ENCODE measurements at places on chromosomes 7 and 10.

DNA sequence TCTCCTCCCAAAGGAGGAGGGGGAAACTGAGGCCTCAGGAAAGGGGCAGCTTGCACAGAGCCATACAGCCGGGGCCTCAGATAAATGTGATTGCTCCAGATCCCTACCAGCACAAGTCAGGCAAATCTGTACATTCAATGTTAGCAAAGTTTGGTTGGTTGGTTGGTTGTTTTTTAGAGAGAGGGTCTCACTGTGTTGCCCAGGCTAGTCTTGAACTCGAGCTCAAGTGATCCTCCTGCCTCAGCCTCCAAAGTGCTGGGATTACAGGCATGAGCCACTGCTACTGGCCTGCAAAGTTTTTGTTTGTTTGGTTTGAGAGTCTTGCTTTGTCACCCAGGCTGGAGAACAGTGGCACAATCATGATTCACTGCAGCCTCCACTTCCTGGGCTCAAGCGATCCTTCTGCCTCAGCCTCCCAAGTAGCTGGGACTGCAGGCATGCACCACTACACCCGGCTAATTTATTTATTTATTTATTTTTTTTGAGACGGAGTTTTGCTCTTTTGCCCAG lies 30.0 kb upstream of the TNRC18 start:
- DNase-seq, result no peak

GRCh38 chr7:156080596-156080995 lies 268.3 kb upstream of the SHH start:
- DNase-seq, result no peak

DNA sequence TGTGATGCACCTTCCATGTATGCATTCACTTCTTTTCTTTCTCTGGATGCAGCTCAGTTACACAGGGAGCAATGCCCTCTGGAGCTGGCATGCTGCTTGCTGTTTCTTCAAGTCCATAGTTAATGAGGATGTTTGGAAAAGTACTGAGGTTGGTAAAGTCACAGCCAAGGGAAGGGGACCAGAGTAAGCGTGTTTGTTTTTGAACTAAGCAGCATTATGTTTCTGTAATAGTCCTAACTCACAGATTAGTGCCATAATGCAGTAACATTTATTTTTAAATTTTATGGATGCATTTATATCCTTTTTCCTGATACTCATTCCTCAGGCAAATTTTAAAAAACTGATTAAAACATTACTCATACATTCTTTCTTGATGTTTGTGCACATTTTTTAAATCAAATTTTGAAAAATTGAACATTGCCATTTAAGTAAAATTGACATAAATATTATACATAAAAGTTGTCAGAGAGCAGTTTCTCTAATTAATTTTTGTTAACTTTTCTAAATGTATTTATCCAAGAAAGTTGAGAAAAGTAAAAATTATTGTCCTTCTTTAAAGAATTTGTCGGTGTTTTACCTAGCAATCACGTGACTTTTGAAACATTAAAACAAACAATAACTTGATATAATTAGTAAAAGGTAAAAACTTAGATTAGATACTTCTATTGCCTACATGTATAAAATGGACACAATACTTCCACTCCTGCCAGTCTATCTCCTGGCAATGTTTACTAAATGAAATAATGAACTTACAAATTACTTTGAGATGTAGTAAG lies 659.6 kb upstream of the ANKRD30A start:
- no peak for DNase-seq

GRCh38 chr10:100528123-100528886 lies 1.4 kb downstream of the NDUFB8 start:
- DNase-seq, result no peak

DNA sequence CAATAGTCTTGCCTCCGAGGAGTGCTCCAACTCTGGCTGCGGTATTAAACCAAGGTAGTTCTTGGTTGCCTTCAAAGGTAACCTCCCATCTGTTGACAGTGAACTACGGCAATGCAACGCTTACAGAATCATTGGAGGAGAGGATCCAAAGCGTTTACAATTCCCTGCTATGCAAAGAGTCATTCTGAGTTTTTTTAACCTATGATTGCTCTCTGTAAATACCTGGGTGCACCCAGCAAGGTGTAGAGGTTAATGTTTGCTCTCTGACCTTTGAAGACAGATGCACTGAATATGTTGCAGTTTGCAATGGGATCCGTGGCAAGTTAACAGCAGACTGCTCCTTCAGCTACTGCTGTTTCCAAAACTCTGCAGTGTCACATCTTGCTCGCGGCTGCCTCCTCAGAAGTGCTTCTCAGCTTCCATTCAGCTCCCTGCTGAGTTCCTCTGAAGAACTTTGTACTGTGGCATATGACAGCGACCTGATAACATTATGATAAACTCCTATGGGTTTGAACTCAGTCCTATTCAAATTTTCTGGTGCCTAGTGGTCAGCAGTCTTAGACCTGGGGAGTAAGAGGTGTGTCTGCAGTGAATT lies 29.0 kb downstream of the KIAA1217 start:
- no peak for DNase-seq

DNA sequence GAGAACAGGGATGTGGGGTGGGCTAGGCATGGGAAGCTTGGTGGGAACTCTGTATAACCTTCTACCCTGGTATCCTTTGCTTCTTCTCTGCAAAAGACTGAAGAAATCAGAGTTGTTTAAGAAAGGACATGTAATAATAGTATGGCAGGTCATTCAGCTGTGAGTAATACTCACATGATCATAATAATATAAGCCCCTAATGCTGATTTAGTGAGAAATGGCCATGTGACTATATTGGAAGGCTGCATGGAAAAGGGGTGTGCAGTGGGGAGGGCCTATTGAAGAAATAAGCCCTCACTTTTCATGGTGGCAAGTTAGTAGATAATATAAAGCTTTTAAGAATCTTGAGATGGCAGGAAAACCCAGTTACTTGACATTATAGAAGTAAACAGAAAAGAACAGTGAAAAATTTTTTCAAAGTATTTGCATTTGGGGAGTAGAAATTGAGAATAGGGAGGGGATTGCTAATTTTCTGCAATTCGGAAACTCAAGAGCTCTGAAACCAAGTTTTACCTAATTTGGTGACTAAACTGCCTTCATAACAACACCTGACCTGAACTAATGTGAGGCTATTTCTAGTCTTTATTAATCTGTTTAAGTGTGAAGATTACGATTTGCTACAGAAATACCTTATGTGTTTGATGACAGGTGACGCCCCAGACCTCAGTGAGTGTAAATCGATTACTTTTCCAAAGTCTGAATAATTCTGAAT lies 44.4 kb downstream of the ATXN7L1 start:
- no peak for DNase-seq

DNA sequence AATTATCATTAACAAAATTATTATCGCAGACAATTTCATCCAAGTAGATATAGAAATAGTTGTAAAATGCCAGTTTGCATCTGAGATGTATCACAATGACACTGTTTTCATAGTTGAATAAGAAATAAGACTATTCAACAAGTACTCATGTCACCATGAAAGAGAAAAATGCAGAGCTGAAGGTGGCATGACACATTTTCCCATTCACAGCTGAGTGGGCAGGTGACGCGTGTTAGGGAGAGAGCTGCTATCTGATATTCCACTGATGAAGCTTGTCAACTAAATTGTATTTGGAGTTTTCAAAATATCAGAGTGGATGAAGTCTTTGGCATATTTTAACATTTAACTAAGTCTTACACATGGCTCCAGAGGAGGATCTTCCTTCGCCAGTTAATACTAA lies 70.3 kb upstream of the HDAC9 start:
- no peak for DNase-seq

DNA sequence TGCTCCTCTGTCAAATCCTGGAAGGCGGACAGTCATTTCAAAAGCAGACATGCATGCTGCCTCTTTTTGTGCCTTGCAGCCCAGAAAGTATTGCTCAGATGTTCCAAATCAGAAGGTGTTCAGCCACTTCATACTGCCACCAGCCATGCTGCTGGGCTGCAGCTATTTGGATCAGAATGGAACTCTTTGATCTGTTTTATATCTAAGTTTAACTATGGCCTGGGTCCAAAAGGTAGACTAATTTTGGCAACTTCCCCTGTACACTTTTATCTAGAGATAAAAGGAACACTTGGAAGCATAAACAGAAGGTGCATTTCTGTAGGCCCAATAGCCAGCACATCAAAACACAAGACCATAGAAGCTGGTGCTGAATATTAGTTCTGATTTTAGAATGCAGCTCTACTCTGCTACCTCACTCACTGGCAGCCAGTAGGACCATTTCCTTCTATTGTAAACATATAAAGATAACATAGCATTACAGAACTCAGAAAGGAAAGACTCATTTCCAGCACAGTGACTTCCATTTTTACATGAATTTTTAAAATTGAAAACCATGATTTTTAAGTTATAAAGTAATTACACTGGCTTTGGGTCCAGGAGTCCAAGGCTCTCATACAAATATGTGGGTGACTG lies 143.1 kb upstream of the CAV2 start:
- DNase-seq, result no peak

DNA sequence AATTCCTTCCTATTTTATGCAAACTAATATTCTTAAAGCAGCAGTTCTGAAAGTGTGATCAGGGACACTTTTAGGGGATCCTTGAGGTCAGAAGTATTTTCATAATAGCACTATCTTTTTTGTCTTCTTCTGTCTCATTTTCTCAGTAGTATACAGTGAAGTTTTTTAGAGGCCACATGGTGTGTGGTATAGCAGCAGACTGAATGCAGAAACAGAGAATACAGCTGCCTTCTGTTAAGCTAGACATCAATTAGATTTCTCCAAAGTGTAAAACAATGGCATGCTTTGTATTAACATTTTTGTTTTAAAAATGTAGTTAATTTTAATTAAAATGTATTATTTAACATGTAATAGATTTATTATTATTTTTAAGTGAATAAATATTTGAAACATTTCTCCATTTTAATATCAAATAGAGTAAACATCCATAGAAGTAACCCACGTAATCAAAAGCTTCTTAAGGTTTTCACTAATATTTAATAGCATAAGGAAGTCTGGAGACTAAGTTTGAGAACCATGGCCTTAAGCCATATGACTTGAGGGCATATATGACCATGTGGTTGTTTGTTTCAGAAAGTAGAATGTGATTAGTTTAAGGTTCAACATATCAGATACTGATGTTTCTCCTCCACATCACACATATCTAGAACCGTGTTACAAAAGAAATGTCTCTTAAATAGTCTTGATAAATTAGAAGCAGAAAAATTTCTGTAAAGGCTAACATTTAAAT lies 94.0 kb downstream of the PRKG1 start:
- no peak for DNase-seq

GRCh38 chr7:92634924-92635519 lies 44.8 kb upstream of the FAM133B start:
- DNase-seq, result peak; percentile 76

- no peak for DNase-seq
These were observed 300.0 kb upstream of the NRG3 start for GRCh38 chr10:81575036-81575435.

DNA sequence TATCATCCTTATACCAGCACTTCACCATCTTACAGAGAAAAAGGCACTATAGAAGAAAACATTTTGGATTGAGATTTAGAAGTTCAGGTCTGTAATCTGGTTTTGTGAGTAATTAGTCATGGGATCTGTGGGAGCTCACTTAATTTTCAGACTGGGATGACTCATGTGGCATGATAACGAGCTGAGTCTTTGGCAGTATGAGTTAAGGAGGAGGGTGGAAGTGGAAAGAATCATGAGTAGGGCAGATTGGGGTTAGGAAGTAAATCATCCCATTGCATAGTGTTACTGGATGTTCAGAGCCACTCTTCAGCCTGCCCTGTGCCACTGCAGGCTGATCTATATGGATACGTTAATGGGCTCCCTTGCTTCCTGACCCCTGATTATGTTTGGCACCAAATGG lies 64.9 kb downstream of the ZNF92 start:
- no peak for DNase-seq

DNA sequence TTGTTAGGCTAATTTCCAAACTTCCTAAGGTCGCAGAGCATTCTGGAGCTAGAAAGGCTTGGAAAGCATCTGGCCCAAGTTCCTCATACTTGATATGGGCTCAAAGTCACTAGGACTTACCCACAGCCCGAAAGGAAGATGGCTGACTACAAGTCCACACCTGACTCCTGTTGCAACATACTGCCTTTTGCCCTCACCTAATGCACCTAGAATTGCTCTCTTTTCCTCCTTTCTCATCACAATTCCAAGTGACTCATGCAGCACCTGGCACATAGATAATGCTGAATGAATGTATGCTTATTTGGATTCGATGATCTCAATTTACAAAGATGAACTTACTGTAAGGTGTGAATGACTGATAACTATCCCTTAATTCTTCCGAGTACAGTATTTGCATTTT lies 131.5 kb downstream of the SORBS1 start:
- no peak for DNase-seq

DNA sequence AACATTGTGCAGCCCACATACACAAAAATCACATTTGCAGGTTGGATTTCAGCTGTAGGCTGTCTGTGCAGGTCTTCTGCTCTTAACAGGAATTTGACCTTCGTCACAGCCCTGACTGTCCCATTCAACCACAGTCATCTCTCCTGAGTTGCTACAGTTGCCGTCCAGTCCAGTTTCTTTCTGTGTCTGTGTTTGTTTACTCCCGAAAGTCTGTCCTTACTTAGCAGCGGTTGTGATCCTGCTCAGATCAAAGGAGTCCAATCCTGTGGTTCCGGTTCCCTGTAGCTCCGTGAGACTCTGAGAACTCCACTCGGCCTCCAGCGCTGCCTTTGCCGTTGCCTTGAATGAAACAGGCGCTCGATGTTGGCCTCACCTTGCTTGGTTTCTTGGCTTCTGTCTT lies 111.6 kb upstream of the GATA3 start:
- no peak for DNase-seq

DNA sequence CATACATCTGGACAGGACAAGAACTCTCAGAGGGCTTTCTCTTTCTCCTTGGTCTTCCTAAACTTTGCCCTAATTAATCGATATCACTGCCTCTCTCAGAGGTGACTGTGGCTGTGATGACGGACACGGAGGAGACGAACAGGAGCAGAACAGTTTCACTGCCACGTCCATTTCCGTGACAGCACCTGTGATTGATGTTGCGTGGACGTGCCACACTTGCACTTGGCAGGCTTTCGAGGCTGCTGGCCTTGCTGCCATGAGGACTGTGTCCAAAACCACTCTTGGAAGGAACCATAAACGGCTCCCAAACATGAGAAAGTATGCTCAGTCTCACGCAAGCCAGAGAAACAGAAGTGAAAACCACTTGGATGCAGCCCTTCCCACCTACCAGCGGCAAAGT lies 308.1 kb downstream of the DNAJB6 start:
- no peak for DNase-seq

DNA sequence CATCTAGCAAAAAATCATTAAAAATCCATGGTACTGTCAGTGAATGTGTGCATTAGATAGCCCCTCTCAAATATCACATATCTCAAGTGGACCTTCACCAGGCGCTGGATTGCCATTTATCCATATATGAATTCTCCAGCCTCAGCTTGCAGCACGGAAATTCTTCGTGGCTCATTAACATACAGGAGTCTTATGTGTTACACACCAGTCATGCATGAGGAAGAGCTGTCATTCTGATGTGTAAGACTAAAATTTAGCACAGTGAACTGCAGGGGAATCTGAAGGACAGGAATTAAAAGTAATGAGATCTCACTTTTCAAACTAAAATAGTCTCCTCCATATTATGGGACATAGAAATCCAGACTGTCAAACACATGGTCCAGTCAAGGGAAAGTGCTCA lies 542.4 kb upstream of the DPP6 start:
- no peak for DNase-seq

GRCh38 chr10:34281661-34282582 lies 533.2 kb downstream of the PARD3 start:
- no peak for DNase-seq

Data from PC-9 (cell line).